Spinal cord (tissue), 10 donors: ENCODE measurements at places on chromosomes 1 and 21.

DNA sequence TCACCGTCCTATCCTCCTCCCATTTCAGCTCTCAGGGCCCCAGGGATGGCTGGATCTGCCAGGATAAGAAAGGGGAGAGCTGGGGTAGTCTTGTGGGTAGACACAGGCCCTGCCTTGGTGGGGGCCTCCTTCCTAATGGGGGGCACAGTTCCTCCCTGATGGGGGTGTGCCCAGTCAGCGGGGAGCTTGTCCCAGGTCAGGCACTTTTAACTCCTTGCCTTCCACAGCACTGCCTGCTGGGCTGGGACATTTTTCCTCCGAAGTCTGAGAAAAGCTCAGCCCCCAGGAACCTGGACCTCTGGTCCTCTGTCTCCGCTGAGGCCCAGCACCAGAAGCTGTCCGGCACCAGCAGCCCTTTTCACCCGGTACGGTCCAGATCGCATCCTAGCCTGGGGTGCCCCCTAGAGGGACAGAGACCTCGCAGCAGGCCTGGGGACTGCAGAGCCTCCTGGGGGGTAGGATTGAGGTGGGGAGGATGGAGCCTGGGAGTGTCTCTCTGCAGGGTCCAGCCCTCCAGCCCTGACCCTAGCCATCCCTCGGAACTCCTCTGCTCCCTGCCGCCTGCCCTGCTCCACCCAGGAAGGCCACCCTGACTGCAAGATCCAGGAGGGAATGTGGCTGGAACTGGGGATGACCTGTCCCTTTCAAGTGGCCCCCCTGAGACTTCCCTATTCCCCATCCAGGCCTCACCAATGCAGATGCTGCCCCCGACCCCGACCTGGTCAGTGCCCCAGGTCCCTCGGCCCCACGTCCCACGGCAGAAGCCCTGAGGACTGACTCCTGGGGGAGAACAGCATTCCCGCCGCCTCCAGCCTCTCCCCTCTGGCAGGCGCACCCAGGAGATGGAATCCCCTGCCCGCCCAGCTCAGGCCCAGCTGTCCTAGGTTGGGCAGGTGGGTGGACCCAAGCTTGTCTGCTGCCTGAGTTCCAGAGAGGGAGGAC, 12.0 kb downstream of the MIIP start:
- H3K36me3 ChIP-seq = peaks cover 61% of the 10 kb centered on the region
- peaks cover 17% of the 10 kb centered on the region for H3K4me1 ChIP-seq
- no peak overlapping the region for H3K4me3 ChIP-seq
- no peak overlapping the region for H3K27ac ChIP-seq
- DNase-seq = no peak

- H3K4me3 ChIP-seq = no peak overlapping the region
- H3K27ac ChIP-seq = no peak overlapping the region
- H3K27me3 ChIP-seq = no peaks in the 10 kb centered on the region
- peaks cover 3% of the 10 kb centered on the region for H3K36me3 ChIP-seq
Observed at GRCh38 chr1:167375949-167376348, 142.4 kb downstream of the CD247 start.

- H3K36me3 ChIP-seq = no peaks in the 10 kb centered on the region
- H3K27ac ChIP-seq = no peak overlapping the region
- peaks cover 4% of the 10 kb centered on the region for H3K4me1 ChIP-seq
- no peaks in the 10 kb centered on the region for H3K27me3 ChIP-seq
Observed at GRCh38 chr1:231138236-231138635, 23.6 kb upstream of the TRIM67 start.

DNA sequence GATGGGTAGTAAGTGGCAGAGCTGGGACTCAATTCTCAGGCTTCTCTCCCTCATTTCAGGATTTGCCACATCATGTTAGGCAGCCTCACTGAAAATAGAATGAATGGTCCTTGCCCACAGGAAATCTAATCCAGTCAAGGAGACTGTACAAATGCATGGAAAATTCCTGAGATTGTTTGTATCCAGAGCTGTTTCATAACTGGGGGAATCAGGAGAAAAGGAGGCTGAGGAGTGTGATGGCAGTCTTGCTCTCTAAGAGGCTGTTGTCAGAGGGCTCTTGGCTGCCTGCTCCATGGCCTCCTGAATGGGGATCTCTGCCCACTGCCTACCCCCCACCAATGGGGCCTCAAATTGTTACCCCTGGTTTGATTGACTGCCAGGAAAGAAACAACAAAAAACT, 141.9 kb upstream of the TNR start:
- no peak overlapping the region for H3K4me3 ChIP-seq
- no peaks in the 10 kb centered on the region for H3K27me3 ChIP-seq
- H3K27ac ChIP-seq = no peak overlapping the region
- peaks cover 25% of the 10 kb centered on the region for H3K4me1 ChIP-seq
- DNase-seq = peak; percentile 40

DNA sequence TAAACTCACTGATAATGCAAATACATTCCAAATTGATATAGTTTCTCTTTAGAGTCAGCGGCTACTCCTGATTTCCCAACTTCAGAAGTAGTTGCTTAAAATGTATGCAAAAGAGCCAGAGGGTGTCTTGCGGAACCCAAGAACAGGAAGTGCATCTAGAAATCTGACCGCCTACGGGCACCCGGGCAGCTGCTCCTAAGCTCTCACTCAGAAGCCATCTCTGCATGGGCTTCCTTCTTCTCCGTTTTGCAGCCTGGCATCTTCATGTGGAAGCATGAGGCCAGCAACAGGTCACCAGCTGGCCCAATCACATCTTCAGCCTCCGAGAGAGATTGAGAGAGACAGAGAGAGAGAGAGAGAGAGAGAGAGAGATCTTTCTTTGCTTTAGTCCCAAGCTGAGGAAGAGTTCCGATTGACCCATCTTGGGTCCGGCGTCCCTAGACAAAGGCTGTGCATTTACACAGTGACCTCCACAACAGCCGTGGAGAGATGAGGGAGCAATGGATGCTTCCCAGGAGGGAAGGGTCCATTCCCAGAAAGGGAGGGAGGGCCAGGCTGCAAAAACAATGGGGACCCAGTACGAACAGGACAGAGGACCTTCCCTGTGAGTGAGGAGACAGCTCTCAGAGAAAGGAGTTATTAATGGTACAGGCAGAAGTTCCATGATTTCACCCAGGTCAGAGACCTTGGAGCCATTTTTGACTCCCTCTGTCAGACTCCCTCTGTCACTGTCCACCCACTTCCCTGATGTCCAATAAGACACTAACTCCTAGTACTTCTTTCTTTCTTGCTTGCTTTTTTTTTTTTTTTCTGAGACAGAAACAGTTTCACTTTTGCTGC, 28.2 kb upstream of the SLC30A1 start:
- no peaks in the 10 kb centered on the region for H3K27me3 ChIP-seq
- H3K36me3 ChIP-seq = no peaks in the 10 kb centered on the region
- H3K4me3 ChIP-seq = no peak overlapping the region
- H3K27ac ChIP-seq = no peak overlapping the region

DNA sequence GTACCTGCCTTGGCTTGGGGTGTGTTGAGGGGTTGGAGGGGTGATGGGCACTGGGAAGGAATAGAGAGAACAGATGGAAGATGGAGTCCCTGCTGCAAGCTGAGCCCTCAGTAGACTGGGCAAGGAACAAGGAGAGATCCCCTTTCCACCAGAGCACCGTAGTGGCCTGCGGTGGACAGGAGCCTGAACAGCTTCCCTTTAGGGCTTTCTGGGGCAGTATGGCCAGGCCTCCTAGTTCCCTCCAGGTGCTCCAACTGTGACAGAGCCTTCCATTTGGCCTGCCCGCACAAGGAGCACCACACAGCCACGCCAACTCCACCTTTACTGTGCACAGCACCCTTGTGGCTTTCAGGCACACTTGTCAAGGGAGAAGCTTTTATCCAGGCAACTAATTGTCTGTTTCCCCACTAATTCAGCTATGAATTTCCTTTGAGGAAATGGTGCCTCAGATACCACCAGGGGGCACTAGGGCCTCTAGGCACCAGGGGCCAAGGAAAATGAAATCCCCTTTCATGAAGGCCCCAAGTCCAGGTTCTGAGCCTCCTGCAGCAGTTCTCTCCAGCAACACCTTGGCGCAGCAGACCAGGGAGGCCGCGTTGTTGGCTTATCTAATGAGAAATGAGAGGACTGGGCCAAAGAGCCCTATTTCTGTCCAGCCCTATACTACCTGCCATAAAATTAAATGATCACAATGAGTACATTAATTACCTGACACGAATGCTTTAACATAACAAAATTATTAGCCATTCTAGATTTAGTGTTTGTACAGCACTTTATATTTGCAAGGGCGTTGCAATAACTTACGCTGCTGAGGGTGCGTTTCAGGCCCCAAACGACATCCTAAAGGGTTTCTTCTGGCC, 23.1 kb upstream of the ERI3 start:
- H3K27ac ChIP-seq = no peak overlapping the region
- H3K36me3 ChIP-seq = no peaks in the 10 kb centered on the region
- H3K4me1 ChIP-seq = peaks cover 7% of the 10 kb centered on the region
- peak; percentile 33 for DNase-seq
- H3K27me3 ChIP-seq = peaks cover 8% of the 10 kb centered on the region

DNA sequence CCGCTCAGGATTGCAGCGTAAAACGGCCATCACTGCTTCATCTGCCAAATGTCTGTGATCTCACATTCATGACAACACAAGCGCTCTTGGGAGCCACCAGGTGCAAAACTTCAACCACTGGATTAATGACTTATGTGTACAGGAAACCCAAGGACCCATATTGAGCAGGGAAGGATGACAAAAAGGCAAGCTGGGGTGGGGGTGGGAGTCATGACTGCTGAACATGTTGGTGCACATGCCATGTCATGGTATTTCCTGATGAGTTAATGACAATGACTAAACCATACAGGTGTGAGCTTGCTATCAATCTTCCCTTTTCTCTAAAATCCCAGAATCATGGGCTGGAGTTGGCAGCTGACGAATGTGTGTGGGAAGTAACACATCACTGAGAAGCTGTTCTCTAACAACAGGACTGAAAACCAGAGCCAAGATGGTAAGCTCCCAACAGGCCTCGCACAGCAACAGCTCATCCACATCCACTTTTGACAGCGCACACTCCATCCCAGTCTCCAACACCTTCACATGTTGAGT, 3.1 kb upstream of the SH2D5 start:
- H3K27ac ChIP-seq = no peak overlapping the region
- peaks cover 25% of the 10 kb centered on the region for H3K4me1 ChIP-seq
- peaks cover 14% of the 10 kb centered on the region for H3K36me3 ChIP-seq

DNA sequence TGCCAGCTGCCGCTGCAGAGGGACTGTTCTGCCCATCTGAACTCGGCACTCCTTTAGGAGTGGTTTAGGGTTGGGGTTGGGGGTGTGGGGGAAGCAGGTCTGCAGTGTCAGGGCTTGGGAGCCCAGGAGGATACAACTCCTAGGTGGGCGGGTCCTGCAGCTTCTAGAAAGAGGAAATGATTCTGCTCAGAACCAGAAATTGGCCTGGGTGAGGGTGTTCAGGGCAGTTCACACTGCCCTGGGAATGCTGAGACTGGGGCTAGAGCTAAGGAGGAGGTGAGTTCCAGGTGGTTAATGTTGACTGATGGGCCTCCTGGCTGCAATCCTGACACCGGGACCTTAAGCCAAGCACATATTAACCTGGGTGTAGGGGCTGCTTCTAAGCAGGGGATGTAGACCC, 4.8 kb upstream of the SLC26A9 start:
- peaks cover 14% of the 10 kb centered on the region for H3K4me1 ChIP-seq
- no peak overlapping the region for H3K27ac ChIP-seq
- H3K27me3 ChIP-seq = no peaks in the 10 kb centered on the region
- H3K4me3 ChIP-seq = no peak overlapping the region
- DNase-seq = no peak

DNA sequence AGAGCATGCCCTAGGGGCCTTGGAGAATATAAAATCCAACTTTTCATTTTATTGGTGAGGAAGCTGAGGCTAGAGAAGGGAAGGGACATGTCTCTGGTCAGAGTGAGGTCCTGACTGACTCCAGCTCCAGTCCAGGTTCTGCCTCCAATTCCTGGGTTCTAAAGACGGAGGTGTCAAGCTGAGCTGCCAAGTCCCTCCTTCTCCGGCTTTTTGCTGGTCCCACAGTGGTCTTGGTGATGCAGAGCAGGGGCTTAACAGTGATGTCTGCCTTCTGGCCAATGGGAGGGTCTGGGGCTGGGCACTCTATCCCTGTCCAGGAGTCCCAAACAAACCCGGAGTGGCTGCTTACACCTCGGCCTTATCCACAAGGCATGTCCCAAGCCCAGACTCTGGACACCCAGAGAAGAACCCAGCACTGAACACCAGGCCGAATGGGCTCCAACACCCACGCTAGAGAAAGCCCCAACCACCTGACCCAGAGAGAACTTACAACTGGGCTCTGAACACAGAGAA, 104.8 kb downstream of the EBNA1BP2 start:
- no peaks in the 10 kb centered on the region for H3K36me3 ChIP-seq
- peaks cover 8% of the 10 kb centered on the region for H3K27me3 ChIP-seq
- H3K4me1 ChIP-seq = peaks cover 34% of the 10 kb centered on the region
- no peak overlapping the region for H3K27ac ChIP-seq

GRCh38 chr1:231518485-231519034, 9.9 kb upstream of the TSNAX start:
- no peak overlapping the region for H3K4me3 ChIP-seq
- no peak for DNase-seq
- no peak overlapping the region for H3K27ac ChIP-seq
- H3K4me1 ChIP-seq = no peaks in the 10 kb centered on the region
- no peaks in the 10 kb centered on the region for H3K27me3 ChIP-seq

DNA sequence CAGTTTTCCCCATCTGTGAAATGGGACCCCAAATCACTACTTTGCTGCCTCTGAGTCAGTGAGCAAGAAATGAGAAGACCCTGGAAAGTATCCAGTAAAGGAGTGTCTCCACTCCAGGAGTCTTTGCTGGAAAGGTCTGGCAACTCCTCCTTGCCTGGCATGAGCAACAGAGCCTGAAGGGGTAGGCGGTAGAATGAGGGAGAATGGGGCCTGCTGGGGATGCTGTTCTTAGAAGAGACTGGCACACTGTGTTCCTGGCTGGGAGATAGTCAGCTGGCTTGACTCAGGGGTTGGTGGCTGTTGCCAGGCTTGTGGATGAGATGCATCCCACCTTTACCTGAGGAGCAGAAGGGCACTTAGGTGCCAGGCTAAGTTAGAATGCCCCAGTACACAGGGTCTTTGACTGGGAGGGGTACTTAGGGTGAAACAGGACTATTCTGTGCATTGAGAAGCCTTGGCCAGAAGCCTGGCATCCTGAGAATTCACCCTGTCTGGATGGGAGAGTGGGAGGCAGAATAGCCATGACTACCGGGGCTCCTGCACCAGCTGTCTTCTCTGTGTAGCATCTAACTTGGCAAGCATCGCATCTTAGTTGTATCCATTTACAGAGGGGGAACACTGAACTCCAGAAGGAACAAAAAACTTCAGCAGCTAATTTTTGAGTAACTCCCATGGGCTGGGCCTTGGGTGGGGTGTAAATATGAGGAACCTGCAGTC, 2.5 kb downstream of the MFSD2A start:
- H3K4me1 ChIP-seq = peaks cover 65% of the 10 kb centered on the region
- H3K36me3 ChIP-seq = peaks cover 9% of the 10 kb centered on the region
- H3K27me3 ChIP-seq = no peaks in the 10 kb centered on the region
- DNase-seq = no peak
